Effector memory CD4-positive, alpha-beta T cell (primary cell): ENCODE measurements at places on chromosomes 16 and 17.

DNA sequence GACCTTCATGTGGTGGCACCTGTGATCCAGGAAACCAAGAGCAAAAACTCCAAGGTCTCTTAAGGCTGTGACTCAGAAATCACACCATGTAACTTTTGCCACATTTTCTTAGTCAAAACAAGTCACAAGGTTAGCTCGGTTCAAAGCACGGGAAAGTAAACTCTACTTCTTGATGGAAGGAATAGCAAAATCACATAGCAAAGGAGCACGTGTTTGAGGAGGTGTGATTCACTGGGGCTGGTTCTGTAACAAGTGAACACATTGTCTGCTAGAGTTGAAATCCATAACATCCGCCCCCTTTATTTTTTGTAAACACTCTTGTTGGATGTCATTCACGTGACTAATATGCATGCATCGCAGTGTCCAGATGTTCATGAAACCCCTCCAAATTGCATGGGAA, 415.0 kb upstream of the MAF start:
- no peak for DNase-seq

- DNase-seq, result no peak
These were observed 615.1 kb downstream of the CDH8 start for GRCh38 chr16:61421111-61421510.

- DNase-seq, result no peak
These were observed 21.0 kb downstream of the LGALS3BP start for GRCh38 chr17:78958641-78959127.

DNA sequence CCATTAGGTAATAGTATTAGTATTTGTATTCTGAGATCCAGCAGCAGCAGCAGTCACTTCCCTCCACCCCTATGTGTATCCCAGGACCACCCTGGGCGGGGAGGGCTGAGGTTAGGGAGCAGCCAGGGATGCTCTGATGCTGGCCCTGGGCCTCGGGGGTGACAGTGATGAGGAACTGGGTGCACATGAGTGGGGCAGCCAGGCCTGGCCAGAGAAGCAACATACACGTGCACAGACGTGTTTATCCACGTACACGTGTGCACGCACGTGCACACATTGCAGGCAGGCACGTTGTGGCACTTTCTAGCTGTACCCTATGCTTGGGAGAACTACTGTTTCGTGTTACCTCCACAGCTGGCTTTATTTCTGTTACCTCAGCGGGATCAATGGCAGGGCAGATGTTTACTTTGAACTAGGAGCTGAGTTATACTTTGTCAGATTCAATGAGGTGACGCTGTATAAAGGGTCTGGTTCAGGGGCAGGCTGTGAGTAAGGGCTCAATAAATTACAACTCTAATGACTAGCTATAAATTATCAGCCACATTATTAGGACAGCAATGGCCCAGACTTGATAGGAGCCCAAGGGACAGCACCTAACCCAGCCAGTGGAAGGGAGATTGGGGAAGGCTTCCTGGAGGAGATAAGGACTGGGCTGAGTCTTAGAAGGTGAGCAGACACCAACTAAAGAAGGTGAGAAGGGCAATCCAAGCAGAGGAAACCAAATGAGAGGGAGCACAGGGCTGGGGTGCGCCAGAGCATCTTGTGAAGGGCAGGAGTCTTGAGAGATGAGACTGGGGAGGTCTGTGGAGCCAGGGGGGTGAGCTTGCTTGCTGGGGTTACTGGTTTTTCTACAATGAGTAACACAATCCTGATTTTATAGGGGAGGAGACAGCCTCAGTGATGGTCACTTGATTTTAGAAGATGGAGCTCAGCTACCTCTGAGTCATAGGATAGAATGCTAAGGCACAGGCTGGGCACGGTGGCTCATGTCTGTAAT, 22.4 kb upstream of the CA4 start:
- DNase-seq, result no peak

DNA sequence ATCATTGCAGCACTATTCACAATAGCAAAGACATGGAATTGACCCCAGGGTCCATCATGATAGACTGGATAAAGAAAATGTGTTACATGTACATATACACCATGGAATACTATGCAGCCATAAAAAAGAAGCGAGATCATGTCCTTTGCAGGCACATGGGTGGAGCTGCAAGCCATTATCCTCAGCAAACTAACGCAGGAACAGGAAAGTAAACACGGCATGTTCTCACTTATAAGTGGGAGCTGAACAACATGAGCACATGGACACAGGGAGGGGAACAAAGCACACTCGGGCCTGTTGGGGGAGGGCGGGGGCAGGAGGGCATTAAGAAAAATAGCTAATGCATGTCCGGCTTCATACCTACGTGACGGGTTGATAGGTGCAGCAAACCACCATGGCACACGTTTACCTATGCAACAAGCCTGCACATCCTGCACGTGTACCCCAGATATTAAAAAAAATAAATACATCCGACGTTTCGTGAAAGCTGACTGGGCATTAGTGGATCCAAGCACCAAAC, 28.9 kb downstream of the ZNF778 start:
- DNase-seq, result no peak

GRCh38 chr16:56344518-56345405, 80.6 kb downstream of the AMFR start:
- DNase-seq, result no peak

DNA sequence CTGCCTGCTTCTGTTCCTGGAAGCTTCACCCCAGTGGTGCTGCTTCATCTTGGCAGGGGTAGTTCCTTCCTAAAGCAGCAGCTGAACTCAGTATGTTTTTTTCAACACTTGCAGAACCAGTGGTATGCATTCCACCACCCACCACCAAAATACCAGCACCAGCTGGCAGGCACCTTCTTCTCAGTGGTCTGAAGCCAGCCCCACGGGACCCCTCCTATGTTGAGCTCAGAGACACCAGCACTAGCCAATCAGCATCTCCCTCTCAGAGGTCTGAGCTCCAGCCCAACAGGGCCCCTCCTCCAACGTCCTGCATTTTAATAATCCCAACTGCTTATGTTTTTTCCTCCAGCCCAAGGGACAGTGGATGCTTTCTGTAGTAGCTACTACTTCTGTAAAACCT, 299.6 kb upstream of the CCL2 start:
- no peak for DNase-seq

GRCh38 chr17:4721203-4722135, 9.8 kb upstream of the MED11 start:
- peak; percentile 16 for DNase-seq

- no peak for DNase-seq
These were observed 23.5 kb downstream of the TBX4 start for GRCh38 chr17:61475726-61476125.

DNA sequence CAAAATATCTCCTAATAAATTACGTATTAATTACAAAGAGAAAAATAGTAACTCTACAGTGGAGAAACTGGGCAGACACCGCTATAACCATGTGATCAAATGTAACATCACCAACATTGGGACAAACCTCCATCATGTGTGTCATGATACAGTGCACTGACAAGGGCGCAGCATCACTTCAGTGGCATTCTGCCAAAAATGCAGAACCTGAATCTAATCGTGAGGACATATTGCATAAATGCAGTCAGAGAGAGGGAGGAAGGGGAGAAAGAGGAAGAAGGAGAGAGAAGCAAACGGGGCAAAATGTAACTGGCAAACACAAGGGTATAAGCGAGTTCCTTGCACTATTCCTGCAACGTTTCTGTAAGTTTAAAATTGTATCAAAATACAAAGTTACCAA, 74.2 kb upstream of the MARCHF10 start:
- DNase-seq, result no peak

- DNase-seq, result peak; percentile 14
These were observed 500 bp upstream of the KAT7 start for GRCh38 chr17:49787884-49788477.

DNA sequence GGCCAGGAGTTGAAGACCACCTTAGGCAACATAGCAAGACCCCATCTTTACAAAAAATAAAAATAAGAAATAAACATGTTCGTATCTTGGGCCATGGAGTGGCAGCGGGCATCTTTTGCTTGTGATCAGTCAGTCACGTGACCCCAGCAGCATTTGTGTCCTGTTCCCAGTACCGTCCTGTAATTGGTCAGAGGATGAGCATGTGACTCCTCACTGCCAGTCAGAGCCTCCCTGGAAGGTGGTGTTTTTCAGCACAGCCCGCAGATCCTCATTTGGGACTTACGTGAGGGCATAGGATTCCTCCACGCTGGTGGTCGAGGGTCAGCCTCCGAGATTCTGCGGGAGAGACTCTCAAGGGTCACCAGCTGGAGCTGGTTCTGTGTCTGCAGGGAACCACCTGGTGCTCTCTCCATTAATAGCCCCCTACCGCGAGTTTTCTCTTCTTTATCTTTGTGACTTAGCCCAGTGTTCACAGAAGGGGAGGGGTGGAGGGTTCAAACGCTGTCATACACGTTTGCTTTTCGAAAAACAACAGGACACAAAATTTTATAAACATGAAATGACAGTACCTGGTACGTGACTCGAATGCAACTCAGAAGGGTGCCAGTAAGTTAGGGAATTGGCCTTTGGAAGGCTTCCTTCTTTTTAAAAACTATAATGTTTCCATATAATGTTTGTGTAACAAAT, 17.2 kb downstream of the MRC2 start:
- DNase-seq, result no peak

GRCh38 chr17:57114085-57114673, 29.1 kb downstream of the AKAP1 start:
- DNase-seq, result peak; percentile 41

DNA sequence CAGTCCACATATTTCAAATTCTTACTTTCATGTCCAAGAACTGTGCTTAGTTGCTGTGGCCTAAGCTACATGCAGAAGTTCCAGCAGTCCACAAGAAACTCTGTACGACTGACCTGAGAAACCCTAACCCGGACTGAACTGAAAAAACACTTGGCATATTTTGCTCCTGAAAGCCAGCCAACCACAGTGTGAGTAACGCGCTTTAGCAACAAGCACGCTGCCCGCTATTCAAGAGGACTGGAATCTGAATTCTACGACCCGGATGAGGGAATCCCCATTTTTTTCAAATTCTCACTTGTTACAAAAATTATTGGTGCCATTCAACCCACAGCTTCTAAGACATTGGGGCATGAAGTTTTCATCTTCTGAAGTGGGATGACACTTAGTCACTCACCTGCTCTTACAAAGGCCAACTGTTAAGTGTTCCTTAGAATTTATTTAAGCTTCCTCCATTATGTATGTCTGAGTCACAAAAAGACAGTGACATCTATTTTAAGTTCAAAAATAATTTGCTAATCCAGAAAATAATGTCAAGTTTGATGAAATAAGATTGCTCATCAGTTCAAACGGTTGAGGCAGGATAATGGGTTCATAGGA, 78.7 kb downstream of the CDYL2 start:
- no peak for DNase-seq

- no peak for DNase-seq
These were observed 58.3 kb downstream of the PLD6 start for GRCh38 chr17:17147821-17148220.

DNA sequence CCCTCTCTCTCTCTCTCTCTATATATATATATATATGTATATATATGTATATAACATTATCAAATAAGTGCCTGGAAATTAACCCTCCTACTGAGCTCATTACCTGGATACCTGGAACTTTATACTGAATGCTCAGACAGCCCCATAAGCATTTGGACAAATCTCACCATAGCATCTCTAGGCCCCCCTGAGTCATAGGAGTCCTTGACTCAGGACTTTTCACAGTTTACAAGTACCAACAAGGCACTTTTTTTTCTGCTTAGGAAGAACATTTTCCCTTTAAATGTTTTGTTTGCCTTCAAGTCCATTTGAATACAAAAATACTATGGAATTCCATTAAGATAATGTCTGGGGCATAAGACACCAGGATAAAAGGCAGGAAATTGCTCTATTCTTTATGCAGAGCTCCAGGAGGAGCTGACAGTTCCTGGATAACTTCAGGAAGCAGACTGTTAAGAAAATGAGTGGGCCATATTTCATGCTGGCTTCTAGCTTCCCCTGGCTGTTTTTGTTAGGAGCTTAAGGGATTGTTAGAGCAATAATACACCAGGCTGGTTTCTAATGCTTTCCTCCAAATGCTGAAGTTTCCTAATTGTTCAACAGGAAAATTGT, 171.7 kb upstream of the ASIC2 start:
- DNase-seq, result no peak

DNA sequence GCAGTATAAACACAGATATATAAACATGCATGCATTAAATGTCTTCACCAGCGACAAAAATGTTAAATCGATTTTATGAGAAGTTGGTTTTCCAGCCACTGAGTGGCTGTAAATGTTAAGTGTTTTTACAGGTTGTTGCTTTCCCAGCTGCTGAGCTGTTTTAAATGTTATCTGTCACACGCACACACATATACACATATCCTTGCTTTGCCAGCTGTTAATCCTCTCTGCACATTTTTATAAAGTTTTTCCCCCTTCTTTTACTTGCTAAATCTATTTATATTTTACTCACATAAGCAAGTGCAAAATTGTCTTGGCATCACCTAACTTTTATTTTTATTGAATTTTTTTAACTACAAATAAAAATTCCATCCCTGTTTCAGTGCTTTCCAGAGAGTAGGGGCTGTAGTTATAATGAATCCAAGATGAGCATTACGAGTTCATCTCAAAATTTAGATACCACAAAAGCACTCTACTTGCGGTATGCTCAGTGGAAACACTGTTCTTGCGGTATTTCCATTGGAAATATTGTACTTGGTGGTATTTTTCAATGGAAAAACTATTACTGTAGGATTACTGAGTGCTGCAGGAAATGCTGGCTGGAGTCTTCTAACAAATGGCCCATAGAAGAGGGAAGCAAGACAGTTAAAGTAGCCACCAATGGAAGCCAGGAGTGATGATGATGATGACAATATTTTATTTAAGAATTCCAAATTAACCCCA, 124.9 kb upstream of the KCNJ16 start:
- DNase-seq, result no peak

GRCh38 chr16:70527315-70527996, 3.8 kb downstream of the SF3B3 start:
- no peak for DNase-seq

DNA sequence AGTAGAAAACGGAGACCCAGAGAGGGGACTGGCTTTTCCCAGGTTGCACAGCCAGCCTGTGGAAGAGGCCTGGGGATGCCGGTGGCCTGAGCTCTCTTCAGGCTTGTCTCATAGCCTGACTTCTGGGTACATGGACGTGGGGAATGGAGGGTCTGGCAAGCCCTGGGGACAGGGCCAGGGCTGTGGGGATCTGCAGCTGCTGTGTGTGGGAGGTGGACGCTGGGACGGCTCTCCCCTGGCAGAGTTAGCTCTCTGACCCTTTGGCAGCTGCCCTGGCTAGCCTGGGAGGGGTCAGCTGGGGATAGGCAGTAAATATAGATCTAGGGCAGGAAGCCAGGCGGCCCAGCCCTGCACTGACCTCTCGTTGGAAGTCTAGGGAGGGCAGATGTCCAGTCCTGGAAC, 20.5 kb downstream of the SLC4A1 start:
- no peak for DNase-seq

- DNase-seq, result no peak
These were observed 293.3 kb downstream of the CEP112 start for GRCh38 chr17:65898651-65899050.

GRCh38 chr16:77295896-77296295, 96.7 kb downstream of the SYCE1L start:
- no peak for DNase-seq
